T-helper 17 cell (primary cell): ENCODE measurements at places on chromosomes 11 and 22.

DNA sequence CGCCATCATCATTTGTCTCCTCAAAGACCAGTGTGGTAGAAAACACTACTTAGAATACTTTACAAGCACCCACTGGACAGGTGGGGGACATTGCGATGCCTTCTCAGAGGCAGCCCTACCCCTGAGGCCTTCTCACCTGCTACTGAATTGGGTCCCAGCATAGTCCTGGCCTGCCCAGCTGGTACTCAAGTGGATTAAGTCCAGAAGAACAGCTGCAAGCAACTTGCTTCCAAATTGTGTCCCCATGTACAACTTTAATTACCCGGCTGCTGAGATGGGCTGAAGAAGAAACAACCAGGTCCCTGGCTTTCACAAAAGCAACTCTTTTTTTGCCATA lies 12.3 kb downstream of the ABTB2 start:
- peaks cover 3% of the 10 kb centered on the region for H3K36me3 ChIP-seq
- no peak for DNase-seq
- H3K27ac ChIP-seq, result no peak overlapping the region
- peaks cover 2% of the 10 kb centered on the region for H3K4me1 ChIP-seq

GRCh38 chr11:67282876-67283371 lies 6.2 kb upstream of the ANKRD13D start:
- H3K36me3 ChIP-seq, result no peaks in the 10 kb centered on the region
- peak overlapping the region; percentile 43 for H3K4me3 ChIP-seq
- DNase-seq, result no peak

- no peaks in the 10 kb centered on the region for H3K36me3 ChIP-seq
- H3K4me1 ChIP-seq, result no peaks in the 10 kb centered on the region
- no peak for DNase-seq
- no peak overlapping the region for H3K4me3 ChIP-seq
- H3K27ac ChIP-seq, result no peak overlapping the region
Measured at GRCh38 chr22:28146401-28147314, 227.6 kb upstream of the PITPNB start.

DNA sequence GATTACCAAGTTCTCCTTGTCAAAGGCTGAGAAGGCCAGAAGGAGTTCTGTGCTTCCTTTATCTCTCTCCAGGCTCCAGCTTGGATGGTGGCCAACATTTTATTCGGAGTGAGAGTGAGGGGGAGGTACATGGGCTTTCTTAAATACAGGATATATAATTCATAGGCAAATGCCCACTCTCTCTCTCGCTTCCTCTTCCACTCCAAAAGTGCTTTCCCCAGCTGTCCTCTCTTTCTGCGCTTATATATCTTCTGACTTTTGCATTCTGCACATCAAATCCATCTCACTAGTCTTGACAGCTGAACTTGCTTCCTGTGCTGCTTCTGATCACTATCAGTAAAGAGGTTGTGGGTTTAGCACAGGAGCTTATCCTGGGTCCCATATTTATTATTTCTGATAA lies 125.4 kb upstream of the ARHGAP20 start:
- H3K27ac ChIP-seq, result no peak overlapping the region
- no peaks in the 10 kb centered on the region for H3K36me3 ChIP-seq
- peaks cover 2% of the 10 kb centered on the region for H3K4me1 ChIP-seq

DNA sequence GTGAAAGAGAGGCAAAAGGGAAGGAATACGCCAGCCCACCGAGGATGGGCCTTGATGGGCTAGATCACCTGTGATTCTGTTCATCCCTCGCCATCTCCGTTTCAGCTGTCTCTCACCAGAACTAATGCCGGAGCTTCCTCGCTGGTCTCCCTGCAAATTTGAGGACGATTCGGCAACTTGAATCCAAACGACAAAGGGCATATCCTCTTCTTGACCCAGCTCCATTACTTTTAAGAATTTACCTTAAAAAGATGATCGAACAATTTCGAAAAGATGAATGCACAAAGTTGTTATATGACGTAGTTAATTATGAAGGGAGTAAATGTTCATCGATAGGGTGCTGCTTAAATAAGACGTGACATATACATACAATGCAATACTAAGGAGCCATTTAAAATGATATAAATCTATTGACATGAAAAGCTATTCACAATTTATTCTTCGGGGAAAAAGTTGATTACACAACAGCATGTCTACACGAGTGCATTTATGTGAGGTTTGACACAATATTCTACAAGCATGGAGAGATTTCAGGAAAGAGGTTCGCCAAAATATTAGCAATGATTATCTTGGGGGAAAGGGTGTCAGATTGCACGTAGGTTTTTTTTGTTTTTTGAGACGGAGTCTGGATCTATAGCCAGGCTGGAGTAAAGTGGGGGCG lies 937 bp upstream of the FAM168A start:
- no peaks in the 10 kb centered on the region for H3K36me3 ChIP-seq
- H3K27me3 ChIP-seq, result peaks cover 4% of the 10 kb centered on the region
- peak overlapping the region; percentile 89 for H3K4me3 ChIP-seq
- no peak for DNase-seq
- peak overlapping the region; percentile 91 for H3K27ac ChIP-seq

- DNase-seq, result no peak
- no peak overlapping the region for H3K4me3 ChIP-seq
- no peaks in the 10 kb centered on the region for H3K27me3 ChIP-seq
- no peaks in the 10 kb centered on the region for H3K36me3 ChIP-seq
- H3K27ac ChIP-seq, result no peak overlapping the region
Measured at GRCh38 chr11:56716379-56716854, 17.5 kb downstream of the OR9G1 start.

- no peaks in the 10 kb centered on the region for H3K4me1 ChIP-seq
- no peaks in the 10 kb centered on the region for H3K36me3 ChIP-seq
- no peak for DNase-seq
- H3K4me3 ChIP-seq, result no peak overlapping the region
- no peak overlapping the region for H3K27ac ChIP-seq
Measured at GRCh38 chr11:28524098-28524497, 415.9 kb downstream of the METTL15 start.

DNA sequence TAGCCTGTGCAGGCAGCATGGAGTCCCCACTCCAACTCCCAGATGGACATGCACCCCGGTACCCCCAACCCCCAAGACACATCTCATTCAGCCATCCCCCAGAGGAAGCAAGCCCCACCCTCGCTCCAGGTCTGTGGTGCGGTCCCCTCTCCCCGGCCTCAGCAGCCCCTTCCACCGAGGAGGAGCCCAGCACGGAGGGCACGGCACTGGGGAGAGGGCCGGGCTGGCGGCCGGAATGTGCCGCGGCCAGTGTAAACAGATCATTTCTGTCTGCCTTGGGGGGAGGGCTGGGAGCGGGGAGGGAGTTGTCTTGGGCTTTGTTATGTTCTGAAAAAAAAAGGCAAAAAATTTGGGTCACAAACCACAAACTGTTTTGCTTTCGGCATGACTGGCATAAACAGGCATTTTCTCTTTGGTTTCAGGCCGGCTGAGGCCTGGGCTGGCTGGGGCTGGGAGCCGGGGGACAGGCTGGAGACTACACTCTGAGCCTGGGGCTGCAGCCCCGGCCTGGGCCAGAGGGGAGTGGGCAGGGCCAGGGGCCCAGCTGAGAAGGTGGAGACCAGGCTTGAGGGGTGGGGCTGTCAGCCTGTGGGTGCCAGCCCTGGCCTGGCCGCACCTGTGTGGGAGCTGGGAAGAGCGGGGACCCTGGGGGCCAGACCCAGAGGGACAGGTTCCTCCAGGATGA lies 16.8 kb downstream of the IGF2 start:
- no peak overlapping the region for H3K4me3 ChIP-seq
- no peaks in the 10 kb centered on the region for H3K4me1 ChIP-seq
- peaks cover 4% of the 10 kb centered on the region for H3K36me3 ChIP-seq
- H3K27ac ChIP-seq, result no peak overlapping the region

DNA sequence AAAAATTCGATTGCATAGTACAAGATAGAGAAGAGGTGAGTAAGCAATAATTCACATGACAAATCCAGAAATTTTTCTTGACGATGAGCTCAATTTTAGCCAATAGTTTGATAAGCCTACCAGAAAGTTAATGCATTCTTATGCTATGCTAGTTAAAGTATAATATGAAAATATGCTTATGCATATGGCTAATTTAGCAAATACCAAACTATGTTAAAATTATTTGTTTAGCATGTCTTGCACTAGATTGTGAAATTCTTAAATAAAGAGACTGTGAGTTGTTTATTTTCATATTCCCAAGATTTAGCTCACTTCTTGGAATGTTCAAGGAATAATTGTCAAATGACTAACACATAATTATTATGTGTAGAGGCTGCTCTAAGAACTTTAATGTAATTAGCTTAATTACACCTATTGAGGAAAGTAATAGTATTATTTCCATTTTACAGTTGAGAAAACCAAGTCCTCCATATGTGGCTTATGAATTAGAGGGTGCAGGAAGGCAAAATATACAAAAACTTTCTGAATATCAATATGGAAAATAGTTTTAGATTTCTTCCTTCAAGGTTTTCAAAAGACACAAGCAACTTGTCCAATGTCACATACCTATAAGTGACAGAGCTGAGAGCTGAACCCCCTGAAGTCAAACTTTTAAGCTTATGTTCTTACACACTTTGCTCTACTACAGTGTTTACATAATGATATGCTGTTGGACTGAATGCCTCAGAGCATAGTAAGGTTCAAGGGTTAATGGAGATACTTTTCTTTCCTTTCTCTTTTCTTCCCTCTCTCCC lies 45.9 kb upstream of the ARHGAP20 start:
- H3K4me1 ChIP-seq, result no peaks in the 10 kb centered on the region
- no peak overlapping the region for H3K4me3 ChIP-seq
- no peak for DNase-seq
- H3K36me3 ChIP-seq, result no peaks in the 10 kb centered on the region
- H3K27ac ChIP-seq, result no peak overlapping the region
- H3K27me3 ChIP-seq, result peaks cover 6% of the 10 kb centered on the region

DNA sequence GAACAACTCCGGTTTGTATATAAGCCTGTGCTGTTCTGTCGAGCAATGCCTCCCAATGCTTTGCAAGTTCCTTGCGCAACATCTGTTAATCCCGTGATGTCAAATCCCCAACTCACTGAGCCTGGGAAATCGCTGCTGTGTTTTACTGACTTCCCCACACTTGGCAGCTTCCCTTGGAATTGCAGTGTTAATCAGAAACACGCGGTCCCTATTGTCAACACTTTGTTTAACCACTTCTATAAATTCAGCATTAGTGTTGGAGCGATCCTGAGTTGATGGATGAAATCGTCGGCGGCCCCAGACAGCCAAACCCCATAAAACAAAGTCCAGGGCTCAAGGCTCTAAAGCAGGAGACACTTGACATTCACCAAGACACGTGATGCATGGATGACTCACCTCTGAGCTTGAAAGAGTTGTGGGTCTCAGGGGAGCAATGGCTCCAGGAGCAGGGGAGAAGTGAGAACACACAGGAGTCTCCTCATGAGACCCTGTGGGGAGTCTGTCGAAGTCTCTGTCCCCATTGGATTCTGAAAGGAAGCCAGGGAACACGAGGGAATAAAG lies 555.3 kb downstream of the MIAT start:
- DNase-seq, result no peak
- H3K36me3 ChIP-seq, result peaks cover 3% of the 10 kb centered on the region
- H3K27ac ChIP-seq, result no peak overlapping the region
- no peak overlapping the region for H3K4me3 ChIP-seq
- peaks cover 3% of the 10 kb centered on the region for H3K4me1 ChIP-seq

DNA sequence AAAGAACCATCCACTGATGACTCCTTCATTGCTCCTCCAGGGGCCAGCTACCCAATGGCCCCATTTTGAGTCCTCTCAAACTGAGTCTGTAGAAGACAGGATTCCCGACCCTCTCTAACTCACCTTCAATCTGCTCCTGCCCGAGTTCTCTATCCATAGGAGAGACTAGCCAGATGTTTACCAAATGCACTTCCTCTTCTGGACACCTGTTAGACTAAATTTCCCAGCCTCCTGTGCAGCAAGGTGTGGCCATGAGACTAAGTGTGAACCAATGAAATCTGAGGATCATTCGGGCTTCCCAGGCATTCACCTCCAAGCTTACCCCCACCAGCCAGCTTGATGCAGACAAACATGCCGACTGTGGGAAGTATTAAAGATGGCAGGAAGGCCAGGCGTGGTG lies 7.6 kb downstream of the PISD start:
- H3K36me3 ChIP-seq, result peaks cover 9% of the 10 kb centered on the region
- H3K4me3 ChIP-seq, result peak overlapping the region; percentile 56
- no peak for DNase-seq
- peak overlapping the region; percentile 92 for H3K27ac ChIP-seq
- no peaks in the 10 kb centered on the region for H3K27me3 ChIP-seq

DNA sequence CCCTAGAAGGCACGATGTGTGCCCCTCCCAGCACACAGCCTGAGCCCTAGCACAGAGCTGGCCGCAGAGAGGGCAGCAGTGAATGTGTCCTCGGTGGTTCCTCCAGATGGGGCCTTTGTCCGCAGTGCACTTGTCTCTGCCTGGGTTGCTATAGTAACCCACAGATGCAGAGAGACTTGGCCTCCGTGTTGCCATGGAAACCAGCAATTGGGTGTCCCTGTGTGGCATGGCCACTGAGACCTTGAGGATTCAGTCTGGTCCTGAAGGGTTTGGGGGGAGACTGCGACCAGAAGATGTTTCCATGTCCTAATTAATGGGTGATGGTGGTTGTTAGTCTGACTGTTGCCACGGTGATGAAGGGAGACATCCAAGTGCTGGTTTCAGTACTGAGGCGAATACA lies 42.6 kb upstream of the TUB start:
- peaks cover 10% of the 10 kb centered on the region for H3K4me1 ChIP-seq
- peaks cover 7% of the 10 kb centered on the region for H3K36me3 ChIP-seq
- no peak overlapping the region for H3K4me3 ChIP-seq
- no peak for DNase-seq
- H3K27me3 ChIP-seq, result peaks cover 7% of the 10 kb centered on the region
- H3K27ac ChIP-seq, result peak overlapping the region; percentile 11

- peaks cover 5% of the 10 kb centered on the region for H3K36me3 ChIP-seq
- peak overlapping the region; percentile 94 for H3K27ac ChIP-seq
- H3K4me3 ChIP-seq, result peak overlapping the region; percentile 98
- H3K27me3 ChIP-seq, result no peaks in the 10 kb centered on the region
- no peak for DNase-seq
Measured at GRCh38 chr22:23182309-23183060, 2.2 kb downstream of the BCR start.

DNA sequence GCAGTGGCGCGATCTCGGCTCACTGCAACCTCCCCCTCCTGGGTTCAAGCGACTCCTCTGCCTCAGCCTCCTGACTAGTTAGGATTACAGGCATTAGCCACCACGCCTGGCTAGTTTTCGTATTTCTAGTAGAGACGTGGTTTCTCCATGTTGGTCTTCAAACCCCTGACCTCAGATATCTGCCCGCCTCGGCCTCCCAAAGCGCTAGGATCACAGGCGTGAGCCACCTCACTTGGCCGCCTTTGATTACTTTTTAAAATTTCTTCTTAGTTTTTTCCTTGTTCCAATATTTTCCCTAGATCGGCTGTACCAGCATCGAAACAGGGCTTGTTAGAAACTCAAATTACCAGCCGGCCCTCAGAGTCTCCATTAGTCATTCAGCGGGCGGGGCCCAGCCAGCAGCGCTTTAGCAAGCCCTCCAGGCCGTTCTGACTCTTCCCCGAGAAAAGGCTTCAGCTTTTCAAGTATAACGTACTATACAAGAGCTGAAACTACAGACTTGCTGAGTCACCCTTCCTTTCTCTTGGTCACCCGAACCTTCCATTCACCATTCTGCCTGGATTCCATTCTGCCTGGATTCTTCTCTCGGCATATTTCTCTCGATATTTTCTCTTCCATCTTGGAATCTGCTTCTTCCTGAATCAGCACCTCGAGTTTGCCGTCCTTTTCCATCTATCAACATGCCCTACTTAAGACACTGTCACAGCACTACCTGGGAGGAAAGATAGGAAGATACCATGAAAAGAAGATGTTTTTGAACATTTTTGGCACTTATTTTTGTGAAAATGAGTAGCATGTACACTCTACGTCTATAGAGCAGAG lies 6.7 kb upstream of the CAPRIN1 start:
- H3K27me3 ChIP-seq, result peaks cover 21% of the 10 kb centered on the region
- H3K36me3 ChIP-seq, result peaks cover 5% of the 10 kb centered on the region
- no peaks in the 10 kb centered on the region for H3K4me1 ChIP-seq
